Caudate nucleus (tissue), 63 donors: ENCODE measurements at places on chromosomes 2 and 18.

DNA sequence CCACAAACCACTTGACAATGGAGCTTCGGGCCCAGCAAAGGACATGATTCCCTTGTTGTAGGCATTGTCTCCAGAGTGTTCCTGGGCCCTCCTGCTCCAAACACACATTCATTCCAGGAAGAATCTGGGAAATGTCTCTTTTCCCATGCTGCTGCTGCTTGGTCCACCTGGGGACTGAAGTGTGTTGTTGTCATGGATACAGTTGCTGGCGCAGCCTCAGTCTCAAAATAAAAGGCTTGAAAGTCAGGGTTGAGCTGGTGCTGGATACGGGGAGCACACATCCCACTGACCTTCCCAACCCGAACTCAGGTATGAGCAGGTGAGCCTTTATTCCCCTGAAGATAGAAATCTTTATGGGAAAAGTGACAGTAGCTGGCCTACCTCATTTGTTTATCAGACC is 30.6 kb upstream of the SPP2 start:
- no peak for DNase-seq

GRCh38 chr2:103809415-103809814 is 1044.5 kb upstream of the POU3F3 start:
- DNase-seq = no peak

DNA sequence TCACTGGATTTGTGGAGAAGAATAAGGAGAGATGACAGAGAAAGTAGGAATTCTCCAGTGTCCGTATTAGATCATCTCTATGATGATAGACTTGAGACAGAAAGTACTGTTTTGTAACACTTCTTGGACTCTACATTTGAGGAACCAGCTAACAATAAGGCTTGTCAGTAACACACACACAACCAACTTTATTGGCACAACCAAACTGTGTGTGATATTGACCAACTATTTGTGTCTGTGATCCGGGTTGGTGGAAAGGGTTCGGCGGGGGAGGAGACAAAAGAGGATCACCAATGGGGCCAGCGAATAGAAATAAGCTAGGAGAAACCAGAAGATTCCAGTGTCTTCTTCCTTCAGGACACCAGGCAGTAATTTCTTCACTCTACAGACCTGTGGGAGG is 79.8 kb downstream of the MARCHF4 start:
- no peak for DNase-seq

- no peak for DNase-seq
Measured at GRCh38 chr18:11162462-11162861, 13.1 kb upstream of the PIEZO2 start.

GRCh38 chr2:234492717-234493485 is 4.0 kb downstream of the ARL4C start:
- DNase-seq = no peak

GRCh38 chr2:58875436-58875835 is 634.3 kb upstream of the FANCL start:
- DNase-seq = no peak
